T1000 (cell line): ENCODE measurements at places on chromosomes 2 and 18.

GRCh38 chr18:2824865-2825264, 21.9 kb upstream of the EMILIN2 start:
- no peak for DNase-seq

DNA sequence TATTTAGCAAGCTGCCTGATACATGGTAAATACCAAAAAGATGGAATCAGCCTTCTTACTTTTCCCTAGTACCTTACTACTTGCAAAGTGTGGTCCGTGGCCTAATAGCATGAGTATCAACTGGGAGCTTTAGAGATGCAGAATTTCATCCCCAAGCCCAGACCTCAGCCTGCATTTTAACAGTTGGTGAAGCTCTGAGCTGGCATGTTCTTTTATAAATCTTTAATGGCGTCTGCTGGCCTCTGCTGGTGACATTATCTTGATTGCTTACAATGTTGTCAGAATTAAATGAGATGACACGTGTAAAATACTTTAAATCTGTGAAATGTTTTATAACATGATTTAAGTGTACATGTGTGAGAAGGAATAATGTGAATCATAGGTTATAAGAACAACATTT, 115.1 kb upstream of the NOSTRIN start:
- DNase-seq = no peak

DNA sequence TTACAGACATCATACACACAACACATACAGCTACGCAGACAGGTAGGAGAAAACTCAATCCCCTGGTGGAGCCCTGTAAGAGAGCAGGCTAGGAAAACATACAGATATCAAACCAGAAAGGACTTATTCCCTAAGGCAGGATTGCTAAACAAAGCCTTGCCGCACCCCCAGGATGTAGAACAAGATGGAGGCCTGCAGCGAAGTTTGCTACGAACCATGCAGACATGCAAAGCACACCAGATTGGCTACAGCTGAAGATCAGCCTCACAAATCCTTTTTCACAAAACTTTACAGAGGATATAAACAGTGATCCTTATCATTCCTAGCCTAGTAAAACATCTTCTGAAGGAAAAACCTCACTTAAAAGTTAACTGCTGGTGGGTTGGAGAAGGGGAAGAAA, 28.3 kb downstream of the C18orf54 start:
- DNase-seq = no peak

DNA sequence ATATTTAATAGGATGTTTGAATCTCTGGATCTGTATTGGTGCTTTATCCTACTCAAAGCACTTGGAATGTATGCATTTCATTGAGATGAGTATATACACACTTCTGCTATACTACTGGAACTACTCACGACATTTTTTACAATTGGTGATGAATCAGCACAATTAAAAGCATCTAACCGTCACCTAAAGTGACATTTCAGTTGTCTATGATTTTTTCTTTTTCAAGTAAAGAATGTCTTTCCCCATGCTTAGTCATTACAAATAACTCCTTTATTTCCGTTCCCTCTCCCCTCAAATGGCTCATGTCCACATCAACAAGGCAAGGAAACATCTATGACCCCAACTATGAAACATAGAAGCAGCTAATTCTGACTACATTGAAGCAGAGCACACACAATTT, 77.3 kb downstream of the CLIP4 start:
- no peak for DNase-seq

DNA sequence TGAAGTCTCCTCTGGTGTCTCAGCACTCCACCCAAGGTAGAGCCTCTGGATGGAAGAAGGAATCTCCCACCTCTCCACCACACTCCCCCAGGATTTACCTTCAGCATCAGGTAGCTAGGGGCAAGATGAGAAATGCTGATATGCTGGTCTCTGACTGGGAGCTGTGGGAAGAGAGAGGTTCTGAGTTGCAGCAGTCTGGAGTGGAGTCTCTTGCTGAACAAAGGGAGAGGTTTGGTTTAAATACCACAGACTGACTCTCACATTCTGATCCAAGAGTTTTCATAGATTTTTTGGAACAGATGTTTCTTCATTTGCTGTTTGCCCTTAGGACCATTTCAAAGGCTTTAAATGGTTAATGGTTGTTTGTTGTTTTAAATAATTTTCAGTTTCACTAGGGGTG, 1.1 kb upstream of the CFLAR start:
- no peak for DNase-seq

DNA sequence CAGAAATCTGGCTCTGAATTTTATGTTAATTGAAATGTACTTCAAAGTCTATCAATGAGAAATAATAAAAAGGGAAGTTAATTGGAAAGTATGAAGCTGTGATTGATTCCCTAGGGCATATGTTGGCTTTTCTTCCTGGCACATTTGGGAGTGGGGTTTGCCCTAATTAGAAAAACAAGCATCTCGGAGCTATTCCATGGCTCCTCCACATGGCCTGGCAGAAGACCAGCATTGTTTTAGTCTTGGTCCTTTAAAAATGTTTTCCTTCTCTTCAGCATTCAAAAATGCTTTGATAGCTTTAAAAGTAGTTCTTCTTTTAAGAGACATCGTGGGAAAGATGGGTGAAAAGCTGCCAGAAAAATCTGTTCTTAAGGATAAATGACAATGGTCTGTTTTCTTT, 445.5 kb upstream of the PKDCC start:
- DNase-seq = no peak

GRCh38 chr2:132814651-132815050, 144.6 kb upstream of the LYPD1 start:
- no peak for DNase-seq

GRCh38 chr2:173760553-173760952, 204.6 kb downstream of the SP3 start:
- DNase-seq = no peak
